ENCODE measurements at places on chromosomes 1 and 21.

GRCh38 chr1:145887631-145888030, 2.0 kb upstream of the ANKRD35 start:
- peak; percentile 17 for DNase-seq

GRCh38 chr1:21032741-21033140, 144.0 kb downstream of the EIF4G3 start:
- no peak for DNase-seq

DNA sequence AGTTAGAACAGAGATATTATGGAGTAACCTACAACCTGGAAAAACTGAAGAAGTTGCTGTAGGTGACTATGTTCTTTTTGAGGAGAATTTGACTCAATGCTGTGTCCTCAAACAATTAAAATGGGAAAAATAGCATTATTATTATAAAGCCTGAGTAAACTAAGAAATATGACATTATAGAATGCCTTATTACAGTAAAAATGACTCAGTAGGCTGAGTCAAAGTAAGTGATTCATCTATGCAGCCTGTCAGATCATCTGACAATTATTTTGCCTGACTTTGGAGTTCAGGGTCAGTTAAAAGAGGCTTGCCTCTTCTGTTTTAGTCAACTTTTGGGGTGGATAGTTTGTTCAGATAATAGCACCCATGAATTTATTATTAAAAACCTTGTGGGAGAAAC, 150.8 kb upstream of the PTGFR start:
- no peak for DNase-seq

GRCh38 chr21:33947451-33948095, 32.0 kb upstream of the ATP5PO start:
- DNase-seq, result peak; percentile 51

GRCh38 chr1:6097824-6098223, 52.1 kb downstream of the KCNAB2 start:
- no peak for DNase-seq

GRCh38 chr1:223364685-223365382, 858 bp upstream of the SUSD4 start:
- no peak for DNase-seq

- no peak for DNase-seq
Measured at GRCh38 chr1:205584732-205585131, 47.1 kb downstream of the ELK4 start.

- no peak for DNase-seq
Measured at GRCh38 chr1:242525360-242525722, 844 bp upstream of the PLD5 start.

- DNase-seq, result no peak
Measured at GRCh38 chr21:41361786-41362604, at the start of gene MX2. MX2 (plus strand) TSS chr21:41362027; CDS start chr21:41376907, 14,880 bp downstream.

DNA sequence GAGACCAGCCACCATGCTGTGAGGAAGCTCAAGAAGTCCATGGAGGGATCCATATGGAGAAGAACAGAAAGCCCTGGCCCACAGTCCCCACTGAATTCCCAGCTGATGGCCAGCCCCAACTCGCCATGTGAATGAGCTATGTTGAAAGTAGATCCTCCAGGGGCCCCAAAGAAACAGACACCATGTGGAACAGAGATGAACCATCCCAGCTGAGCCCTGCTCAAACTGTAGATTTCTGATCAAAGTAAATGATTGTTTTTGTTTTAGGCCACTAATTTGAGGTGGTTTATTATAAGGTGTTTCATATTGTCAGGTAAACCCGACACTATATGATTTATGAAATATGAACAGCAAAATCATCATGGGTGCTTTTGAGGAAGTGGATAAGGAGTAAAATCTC, 32.8 kb downstream of the SYT2 start:
- DNase-seq, result no peak

DNA sequence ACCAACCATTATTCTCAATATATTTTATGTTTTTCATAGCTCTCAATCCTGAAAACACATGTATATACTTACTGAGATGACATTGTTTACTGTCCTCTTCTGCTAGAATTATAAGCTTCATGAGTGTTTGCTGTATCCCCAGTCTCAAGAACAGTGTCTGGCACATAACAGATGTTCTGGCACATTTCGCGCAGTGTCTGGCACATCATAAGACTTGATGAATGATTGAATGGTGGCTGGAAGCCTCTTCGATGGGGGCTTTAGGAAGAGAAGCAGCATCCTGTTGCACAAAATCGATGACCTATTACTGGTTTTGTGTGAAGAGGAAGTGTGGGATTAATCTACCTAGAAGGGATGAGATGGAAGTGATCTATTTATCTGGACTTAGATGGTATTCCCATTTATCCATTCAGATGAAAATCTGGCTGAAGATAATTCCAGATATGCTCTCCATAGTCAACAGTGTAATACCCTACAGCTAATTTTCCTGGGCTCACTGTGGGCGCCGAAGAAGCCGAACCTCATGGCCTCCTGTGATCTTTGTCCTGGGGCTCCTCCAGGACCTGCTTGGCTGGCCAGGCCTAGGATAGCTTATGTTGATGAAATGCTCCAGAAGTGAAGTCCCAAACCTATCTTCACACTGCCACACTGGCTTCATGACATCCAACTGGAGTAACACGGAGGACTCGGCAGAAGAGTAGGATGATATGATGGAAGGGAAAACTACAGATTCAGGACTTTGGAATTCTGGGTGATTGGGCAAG, 26.5 kb downstream of the CD34 start:
- no peak for DNase-seq

DNA sequence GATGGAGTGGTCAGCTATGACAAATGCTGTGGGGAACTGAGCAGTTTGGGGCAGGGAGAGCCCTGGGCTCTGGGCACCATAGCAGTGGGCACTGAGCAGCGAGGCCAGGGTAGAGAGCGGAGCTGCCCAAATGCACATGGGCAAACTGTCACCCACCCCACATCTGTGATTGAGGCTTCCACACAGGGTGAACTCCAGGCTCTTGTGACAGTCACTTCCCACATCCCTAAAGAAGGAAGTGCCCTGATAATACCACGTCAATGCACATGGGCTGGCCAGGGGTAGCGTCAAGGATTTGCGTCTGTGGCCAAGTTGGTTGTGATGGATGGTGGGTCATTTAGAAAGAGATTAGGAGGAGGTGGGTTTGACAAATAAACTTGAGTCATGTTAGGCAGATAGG, 2.6 kb upstream of the GUCA2B start:
- no peak for DNase-seq

DNA sequence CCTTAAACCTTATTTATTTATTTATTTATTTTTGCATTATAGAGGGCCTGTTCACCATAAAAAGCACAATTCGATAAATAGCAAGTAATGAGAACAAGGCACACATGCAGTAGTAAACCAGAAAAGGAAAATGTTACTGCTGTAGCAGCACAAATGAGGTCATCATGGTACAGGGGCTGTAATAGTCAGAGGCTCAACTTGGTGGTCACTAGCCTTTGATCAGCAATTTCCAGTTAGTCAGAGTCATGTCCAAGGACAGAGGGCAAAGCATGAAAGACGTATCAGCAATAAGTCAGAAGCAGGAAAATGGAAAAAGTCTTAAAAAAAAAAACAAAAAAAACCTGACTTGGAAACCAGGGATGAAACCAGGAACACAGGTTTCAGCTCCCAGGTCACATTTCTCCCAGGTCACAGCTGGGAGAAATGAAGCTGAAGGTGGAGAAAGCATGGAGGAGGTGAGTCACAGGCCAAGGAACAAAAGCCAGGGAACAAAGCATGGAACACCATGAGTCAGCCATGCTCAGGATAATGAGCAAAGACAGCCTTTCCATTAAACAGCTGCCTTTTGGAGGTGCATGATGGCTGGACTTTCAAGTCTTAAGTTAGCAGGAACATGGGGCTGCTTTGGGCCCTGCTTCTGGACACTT, 556.3 kb downstream of the LTN1 start:
- DNase-seq, result no peak

GRCh38 chr1:60989749-60990713, 92.3 kb upstream of the NFIA start:
- peak; percentile 24 for DNase-seq

- no peak for DNase-seq
Measured at GRCh38 chr21:27134516-27134915, 167.6 kb upstream of the ADAMTS5 start.

DNA sequence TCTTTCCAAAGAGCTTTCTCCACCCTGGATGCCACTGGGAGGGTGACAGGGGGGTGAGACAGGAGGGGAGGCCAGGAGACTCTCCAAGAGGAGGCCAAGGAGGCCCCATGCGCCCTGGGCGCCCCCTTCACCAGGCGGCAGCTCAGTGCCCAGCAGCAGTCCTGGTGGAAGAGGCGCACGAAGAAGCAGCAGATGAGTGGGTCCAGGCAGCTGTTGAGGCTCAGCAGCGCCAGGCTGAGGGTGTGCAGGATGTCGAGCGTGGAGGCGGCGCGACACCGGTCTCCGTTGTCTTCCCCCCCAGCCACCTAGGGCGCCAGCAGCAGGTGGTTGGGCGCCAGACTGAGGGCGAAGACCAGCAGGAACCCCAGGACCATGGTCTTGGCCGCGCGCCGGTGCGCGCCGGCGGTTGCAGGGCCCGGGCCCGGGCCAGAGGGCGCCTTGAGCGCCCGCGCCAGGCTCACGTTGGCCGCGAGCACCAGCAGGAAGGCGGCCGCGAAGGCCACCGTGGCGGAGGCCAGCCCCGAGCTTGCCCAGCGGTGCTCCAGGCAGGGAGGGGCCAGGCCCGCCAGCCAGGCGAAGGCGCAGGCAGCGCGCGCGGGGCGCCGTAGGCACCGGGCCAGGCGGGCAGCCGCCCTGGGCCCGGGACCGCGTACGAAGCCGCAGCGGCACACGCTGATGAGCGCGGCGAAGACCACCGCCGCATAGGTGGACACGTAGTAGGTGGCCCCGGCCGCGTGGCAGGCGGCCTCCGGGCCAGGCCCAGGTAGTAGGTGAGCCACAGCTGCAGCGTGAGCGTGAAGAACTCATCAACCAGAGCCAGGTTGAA, 8.6 kb downstream of the TMEM35B start:
- DNase-seq, result no peak

DNA sequence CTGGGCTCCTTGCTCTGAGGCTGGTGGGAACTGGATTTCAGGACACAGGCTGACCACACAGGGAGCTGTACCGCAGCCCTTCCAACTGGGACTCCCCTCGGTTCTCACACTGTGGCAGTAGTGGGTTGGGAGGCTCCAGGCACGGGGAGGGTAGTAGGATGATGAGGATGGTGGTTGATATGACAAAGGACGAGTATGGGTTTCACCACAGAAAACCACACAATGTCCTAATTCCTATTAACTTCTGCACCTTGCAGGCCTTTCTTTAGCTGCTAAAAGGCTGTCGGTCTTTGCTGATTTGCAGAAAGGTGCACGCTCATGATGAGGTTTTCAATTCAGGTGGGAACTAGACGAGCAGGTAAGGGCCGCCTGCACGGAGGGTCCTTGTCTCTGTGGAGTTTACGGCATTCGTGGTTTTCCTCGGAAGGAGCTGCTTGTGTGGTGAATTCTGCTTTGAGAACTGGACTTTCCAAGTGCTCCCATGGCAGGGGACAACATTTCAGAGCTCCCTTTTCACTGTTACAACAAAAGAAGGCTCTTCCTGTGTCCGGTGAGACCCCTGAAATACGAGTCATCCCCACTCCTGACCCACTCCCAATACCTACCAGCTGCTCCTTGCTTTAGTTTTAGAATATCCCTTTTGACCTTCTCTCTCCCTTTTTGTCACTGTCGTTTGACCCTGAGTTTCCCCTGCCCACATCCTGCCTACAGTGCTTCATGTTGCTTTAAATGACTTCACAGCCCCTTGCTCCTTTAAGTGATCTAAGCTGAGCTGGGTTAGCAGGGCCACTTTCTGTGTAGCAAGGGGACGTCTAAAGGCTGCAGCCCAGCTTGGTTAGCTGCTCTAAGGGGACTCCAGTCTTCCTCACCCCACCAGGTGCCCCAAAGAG, 125.1 kb downstream of the MRPS6 start:
- no peak for DNase-seq

GRCh38 chr1:32215629-32216480, 6.3 kb downstream of the TMEM234 start:
- DNase-seq, result peak; percentile 42

DNA sequence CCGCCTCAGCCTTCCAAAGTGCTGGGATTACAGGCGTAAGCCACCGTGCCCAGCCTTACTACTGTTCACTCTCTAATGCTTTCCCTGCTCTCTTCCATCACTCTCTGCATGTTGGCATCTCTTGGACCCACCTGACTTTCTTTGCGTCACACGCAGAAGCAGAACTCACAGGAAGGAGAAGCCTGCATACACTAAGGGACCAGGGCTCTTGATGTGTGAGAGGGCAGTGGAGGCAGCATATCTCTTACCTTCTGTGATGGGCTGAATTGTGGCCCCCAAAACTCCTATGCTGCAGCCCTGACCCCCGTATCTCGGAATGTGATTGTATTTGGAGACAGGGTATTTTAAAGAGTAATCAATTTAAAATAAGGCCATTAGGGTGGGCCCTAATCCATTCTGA, 26.7 kb upstream of the SLAMF9 start:
- no peak for DNase-seq

- DNase-seq, result no peak
Measured at GRCh38 chr1:234206651-234207284, 166.5 kb upstream of the COA6 start.

GRCh38 chr1:208634346-208635140, 390.4 kb upstream of the PLXNA2 start:
- DNase-seq, result no peak

GRCh38 chr1:36771240-36771639, 263.1 kb downstream of the GRIK3 start:
- no peak for DNase-seq

DNA sequence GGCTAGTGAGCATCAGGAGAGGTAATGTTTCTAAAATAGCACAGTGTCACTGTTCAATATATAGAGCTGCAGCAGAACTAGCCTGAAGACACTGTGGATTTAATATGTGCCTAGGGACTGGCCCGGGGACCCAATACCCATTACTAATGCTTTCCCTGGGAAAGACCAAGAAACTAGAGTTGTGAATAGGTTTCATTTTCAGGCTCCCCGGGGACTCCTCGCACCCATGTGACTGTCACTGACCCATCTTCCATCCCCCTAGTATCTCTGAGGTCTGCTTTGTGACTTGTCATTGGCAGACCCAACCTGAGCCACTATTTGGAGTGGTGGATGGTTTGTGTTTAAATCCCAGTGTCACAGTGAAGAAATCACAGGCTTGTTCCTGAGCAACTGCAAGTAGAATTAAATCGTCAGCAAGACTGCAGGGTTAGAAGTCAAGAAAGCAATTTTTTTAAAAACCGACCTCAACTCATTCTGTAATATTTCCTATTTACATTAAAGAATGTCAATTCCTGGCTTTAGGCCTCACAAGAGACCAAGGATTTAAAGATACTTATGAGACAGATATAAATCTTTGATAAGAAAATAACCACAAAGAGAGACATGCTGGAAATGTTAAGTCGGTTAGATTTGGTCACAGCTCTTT, 130.0 kb upstream of the TNR start:
- DNase-seq, result no peak

DNA sequence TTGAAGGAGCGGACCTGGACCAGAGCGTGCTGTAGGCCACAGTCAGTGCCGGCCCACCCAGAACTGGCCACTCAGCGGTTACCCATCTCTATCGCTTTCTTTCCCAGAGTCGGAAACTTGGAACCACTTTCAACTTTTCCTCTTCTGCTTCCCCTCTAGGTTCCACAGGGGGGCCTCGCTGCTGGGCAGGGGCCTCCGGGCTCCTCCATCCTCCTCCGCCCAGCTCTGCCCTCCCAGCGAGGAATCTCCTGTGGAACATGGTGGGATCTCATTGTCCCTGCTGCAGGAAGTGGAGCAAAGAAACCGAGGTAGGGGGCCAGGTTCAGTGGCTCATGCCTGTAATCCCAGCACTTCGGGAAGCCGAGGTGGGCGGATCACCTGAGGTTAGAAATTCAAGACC, 139.2 kb downstream of the ETS2 start:
- DNase-seq, result no peak
